ENCODE measurements at places on chromosomes 11 and 22. TPM values are rescaled to one million over a fixed set of nuclear protein-coding genes. Genes with fewer than 3 reads are reported as not detected.

DNA sequence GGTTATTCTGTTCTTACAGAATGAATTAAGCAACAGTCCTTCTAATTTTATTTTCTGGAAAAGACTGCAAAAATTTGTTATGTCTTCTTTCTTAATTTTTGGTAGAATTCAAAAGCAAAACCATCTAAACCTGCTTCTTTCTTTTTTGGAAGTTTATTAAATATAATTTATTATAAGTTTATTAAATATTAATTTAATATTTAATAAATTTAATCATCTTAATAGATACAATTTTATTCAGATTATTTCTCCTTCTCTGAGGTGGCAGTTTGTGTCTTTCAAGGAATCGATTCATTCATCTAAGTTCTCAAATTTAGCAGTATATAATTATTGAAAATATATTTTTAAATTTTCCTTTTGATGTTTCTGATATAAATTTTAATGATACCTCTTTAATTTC, 837.5 kb upstream of the LRRC4C start:
- no peak for DNase-seq

The TCN1 gene
- polyA plus RNA-seq: 5.1 TPM

DNA sequence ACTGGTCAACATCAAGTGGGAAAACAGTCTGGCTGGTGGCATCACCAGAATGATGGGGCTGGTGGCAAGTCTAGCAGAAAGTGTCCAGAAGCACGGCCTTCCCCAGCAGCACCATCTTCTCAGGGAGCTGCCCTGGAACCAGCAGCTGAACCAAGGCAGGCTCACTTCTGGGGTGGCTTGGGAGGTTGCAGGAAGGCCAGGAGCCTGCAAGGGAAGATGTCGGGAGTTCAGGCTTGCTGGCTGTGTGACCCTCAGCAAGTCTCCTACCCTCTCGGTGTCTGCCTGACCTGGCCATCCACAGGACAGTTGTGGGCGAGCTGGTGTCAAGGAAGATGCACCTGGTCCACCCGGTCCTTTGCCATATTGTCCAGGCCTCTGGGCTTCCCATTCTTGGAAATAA, 2.3 kb upstream of the PNPLA5 start:
- no peak for DNase-seq

- no peak for DNase-seq
Measured at GRCh38 chr11:122309262-122309925, 193.4 kb upstream of the BLID start.

DNA sequence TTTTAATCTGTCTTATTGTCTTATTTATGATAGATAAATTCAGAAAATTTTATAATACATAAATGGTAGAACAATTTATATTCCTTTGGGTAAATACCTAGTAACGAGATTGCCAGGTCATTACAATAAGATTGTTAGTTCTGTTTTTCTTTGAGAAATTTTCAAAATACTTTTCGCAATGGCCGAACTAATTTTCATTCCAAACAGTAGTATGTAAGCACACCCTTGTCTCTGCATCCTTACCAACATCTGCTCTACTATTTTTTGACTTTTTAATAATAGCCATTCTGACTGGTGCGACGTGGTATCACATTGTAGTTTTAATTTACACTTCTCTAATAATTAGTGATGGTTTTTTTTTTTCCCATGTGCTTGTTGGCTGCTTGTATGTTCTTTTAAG, 351.4 kb upstream of the LUZP2 start:
- DNase-seq: no peak

- no peak for DNase-seq
Measured at GRCh38 chr11:18785411-18785810, 6.2 kb downstream of the PTPN5 start.

DNA sequence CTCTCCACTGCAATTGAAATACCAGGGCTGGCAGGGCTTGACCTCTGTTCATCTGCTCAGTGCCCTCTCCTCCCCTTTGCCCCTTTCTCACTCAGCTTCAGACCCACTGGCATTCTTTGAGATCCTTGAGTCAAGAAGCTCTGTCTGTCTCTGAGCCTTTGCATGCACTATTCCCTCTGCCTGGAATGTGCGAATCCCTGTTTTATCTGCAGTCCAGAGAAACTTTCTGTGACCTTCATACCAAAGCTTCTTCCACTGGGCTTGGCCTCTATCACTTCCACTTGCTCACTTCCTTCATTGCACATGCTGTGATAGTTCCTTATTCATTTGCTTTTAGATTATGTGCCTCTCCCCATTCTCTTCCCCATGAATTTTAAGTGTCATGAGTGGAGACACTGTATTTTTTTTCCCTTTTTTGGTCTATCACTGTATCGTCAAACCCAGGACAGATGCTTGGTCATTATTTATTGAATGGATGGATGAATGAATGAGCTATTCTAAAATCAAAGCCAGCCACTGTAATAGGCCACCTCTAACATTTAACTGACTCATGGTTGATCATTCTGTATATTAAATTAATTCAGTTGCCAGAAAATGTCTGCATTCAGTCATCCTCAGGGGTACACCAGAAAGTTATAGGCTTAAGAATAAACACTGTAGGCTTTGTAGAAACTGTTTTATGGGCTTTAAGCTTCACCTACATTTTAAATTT, 88.7 kb upstream of the TIMP3 start:
- DNase-seq: no peak

GRCh38 chr22:26893173-26894110, 236.1 kb downstream of the MIAT start:
- DNase-seq: no peak

DNA sequence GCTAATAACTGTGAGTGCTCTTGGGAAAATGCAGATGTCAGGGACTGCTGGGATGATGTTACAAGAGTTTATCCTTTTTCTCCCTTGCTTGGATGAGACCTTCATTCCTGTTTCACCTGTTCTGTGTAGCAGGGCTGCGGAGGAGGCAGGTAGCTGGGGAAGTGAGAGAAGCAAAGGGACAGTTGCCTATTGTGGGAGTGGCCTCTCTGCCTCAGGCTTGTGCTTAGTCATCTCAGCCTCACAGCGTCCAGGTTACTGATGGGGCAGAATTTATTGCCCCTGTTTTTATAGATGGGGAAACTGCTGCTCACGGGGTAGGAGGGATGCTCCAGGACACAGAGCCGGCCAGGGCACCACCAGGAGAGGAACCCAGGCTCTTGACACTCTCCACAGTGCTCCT, 1.7 kb downstream of the STX3 start:
- peak; percentile 64 for DNase-seq

DNA sequence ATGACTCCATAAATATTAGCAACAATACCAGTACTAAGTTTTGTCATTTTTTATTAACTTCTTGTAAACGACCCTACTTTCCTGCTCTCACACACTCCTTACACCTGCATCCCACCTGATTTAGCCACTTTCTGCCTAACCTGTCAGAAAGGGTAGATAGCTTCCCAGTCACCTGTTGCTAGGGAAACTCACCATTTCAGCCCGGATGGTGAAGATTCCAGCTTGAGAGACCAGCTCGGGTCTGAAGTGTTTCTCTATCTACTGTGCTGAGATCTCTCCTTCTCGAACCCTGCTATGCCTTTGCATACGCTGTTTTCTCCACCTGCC, at the start of gene PARVG:
PARVG (plus strand) TSS at position 220 of the 327 bp plus-strand sequence. CDS start 2,405 bp downstream, outside the sequence.
- no peak for DNase-seq

DNA sequence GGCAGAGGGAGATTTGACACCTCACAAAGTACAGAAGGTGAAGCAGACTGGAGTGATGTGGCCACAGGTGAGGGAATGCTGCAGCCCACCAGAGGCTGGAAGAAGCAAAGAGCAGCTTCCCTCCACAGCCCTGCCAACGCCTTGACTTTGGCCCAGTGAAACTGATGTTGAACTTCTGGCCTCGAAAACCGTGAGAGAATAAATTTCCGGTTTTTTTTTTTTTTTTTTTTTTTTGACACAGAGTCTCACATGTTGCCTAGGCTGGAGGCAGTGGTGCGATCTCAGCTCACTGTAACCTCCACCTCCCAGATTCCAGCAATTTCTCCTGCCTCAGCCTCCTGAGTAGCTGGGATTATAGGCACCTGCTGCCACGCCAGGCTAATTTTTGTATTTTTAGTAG, 8.7 kb downstream of the KMT5B start:
- DNase-seq: no peak

- no peak for DNase-seq
Measured at GRCh38 chr11:21072558-21072957, 403.2 kb downstream of the NELL1 start.
